Activated CD4-positive, CD25-positive, alpha-beta regulatory T cell treated with anti-CD3 and anti-CD28 coated beads, Interleukin-2, amount 50 U/mL, for 72 hours (primary cell): ENCODE measurements at places on chromosomes 7 and 10.

- DNase-seq: no peak
Measured at GRCh38 chr10:106866244-106866845, 298.2 kb downstream of the SORCS1 start.

- DNase-seq: no peak
Measured at GRCh38 chr7:33873518-33873917, 31.8 kb upstream of the BMPER start.

DNA sequence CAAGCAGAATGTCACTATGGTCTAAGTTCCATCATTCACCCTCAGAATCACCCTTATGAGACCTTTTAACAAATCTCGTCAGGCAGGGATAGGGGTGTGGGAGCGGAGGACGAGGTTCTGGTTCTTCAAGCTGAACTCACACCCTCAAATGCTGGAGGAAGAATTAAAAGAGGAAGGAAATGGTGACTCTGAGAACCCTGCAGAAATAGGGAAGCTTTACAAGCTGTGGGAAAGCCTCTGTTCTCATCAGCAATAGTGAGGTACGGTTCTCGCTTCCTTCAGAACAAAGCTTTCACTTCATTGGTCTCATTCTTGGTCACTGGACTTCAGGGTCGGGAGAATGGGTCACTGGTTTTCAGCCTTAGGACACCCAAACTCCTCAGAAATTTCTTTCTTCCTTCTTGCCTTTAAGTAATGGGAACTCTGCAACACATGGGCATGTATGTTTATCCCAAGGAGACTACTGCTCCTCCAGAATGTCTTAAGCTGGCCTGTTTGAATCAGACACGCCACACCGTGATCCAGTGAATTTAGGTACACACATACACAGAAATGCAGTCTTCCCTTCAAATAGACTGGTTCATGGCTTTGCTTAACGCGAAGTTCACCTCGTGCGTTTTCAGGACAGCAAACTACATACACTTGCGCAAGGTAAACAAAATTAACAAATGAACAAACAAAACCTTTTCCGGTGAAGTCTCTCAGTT is 226.0 kb downstream of the SFMBT2 start:
- DNase-seq: no peak

GRCh38 chr7:19369806-19370205 is 224.6 kb upstream of the FERD3L start:
- no peak for DNase-seq

GRCh38 chr10:1468811-1469210 is 268.5 kb downstream of the ADARB2 start:
- no peak for DNase-seq

DNA sequence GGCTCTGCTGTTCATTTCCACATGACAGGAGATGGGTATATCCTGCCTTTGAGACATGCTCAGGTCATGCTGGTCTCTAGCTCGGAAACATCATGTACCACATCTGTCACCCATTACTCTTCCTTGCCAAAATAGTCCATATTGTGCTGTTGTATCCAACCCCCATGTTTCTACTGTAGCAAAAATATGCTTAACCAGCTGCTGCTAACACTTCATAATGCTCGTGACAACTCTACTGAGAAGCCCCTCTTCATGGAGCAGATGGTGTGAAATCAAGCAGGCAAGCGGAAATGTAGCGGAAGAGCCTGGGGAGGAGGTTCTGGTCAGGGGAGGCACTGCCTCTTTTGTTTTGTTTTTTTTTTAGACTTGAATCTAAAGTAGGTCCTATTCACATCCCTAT is 82.9 kb downstream of the NPY start:
- no peak for DNase-seq

- no peak for DNase-seq
Measured at GRCh38 chr7:78350391-78350790, 551.8 kb downstream of the PHTF2 start.

GRCh38 chr7:106486331-106486730 is 174.6 kb downstream of the CCDC71L start:
- DNase-seq: no peak

DNA sequence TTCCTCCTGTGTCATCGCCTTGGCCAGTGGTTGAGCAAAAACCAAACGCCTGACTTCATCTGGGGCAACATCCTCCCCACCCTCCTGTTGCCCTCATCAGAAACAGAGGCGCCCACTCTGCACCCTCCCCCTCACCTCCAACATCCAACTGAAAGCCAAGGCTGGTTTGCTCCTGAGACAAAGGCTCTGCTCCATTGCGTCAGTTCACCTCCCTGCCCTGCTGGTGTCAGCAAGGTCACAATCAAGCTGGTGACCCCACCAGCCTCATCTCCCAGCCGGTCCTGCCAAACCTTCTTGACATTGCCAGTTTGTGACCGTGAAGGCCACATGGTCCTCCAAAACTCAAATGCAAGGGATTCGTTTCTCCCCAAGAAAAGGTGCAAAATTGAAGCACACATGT is 131.7 kb upstream of the ADAM12 start:
- no peak for DNase-seq

DNA sequence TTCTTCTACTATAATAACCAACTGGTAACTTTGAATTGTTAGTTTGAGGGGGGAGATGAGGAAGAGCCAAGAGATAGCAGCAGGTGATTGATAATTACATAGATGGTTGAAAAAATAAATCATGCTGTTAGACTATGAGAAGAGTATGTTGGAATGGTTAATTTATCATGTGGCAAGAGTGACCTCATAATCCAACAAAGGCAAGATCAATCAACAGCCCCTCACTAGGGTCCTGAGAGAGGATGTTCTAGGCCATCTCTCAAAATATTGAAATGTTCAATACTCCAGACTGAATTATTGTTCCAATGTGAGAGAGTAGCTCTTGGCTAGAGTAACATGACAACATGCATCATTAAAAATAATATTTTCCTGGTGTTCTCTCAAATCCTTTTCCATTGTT is 67.9 kb downstream of the ADD3 start:
- no peak for DNase-seq

- no peak for DNase-seq
Measured at GRCh38 chr7:134752006-134752760, 27.3 kb upstream of the CALD1 start.

DNA sequence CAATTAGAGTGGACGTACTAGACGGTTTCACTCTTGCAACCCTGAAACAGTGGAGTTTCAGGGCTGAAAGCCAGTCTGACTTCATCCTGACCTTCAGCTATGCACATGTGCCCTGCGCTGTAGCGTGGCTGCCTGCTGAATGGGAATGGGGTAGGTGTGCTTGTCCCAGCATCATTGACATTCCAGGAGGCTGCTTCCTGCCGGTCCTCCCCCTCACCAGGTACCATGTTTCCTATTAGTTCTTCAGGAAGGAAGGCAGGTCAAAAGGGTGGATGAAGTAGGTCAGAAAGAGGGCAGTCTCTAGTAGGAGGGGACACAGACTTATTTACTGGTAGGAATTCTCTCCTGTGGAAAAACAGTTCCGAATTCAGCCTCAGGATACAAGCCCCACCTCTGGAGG is 551.8 kb upstream of the GALNT17 start:
- no peak for DNase-seq

GRCh38 chr7:39621784-39622411 is 1.5 kb upstream of the RALA start:
- DNase-seq: no peak

DNA sequence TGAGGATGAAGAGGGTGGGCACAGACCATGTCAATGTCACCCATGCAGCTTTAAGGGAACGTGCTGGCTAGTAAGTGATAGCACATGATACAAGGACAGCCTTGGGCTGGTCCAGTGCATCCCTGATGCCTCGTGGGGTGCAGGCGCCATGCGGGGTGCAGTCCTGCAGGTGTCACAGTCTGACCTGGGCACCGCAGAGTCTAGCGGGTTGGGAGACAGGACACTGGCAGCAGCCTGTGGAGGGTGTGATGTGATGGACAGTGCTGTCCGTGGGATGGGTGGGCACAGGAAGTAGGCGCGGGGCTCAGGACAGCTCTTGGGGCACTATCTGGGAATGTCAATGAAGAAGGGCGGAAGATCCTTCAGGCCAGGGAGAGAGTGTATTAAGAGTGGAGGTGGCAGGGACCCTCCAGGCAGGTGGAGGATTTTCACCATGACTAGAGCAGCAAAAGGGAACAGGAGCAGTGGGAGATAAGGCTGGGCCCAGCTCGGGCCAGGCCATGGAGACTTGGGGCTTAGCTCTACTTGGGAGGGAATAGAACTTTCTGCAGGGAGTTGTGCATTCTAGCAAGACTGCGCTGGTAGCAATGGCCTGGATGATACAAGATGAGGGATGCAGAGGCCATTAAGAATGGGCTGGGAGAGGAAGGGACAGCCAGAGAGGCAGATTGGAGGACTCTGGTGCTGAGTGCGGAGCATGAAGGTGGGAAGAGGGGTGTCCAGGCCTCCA is 122.5 kb downstream of the PTPN20 start:
- DNase-seq: no peak

GRCh38 chr10:6314620-6315205 is 112.0 kb downstream of the PFKFB3 start:
- no peak for DNase-seq

DNA sequence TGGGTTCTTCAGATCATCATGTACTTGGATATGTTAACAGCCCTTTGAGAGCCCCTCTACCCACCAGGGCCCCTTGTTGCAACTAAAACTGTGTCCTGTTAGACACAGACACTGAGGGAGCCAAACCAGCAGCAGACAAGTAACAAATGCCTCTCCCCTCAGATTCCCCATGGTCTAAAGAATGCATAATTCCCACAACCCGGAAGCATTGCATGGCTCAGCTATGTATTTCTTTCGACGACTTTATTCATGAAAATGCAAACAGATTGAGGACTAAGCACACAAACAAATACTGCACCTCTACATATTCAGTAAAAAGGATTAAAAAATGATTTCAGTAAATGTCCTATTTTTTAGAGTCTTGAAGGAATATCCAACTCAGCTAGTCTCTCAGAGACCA is 70.1 kb upstream of the HECW1 start:
- DNase-seq: no peak

DNA sequence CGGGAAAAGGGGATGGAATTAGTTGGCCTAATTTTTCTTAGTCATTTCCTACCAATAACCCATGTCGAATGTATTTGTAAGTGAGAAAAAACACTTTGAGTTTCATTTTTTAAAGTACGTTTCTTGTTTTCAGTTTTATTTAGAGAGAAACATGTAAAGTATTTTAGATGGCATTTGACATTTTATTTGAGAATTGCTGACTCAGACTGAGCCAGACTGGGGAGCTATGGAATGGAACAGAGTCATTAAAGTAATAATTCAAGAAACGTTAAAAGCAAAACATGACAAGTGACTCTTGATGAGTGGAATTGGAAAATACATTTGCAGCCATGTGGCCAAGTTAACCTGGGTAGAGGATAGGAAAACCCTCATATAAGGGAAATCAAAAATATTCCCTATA is 286.1 kb upstream of the NPSR1 start:
- DNase-seq: no peak

DNA sequence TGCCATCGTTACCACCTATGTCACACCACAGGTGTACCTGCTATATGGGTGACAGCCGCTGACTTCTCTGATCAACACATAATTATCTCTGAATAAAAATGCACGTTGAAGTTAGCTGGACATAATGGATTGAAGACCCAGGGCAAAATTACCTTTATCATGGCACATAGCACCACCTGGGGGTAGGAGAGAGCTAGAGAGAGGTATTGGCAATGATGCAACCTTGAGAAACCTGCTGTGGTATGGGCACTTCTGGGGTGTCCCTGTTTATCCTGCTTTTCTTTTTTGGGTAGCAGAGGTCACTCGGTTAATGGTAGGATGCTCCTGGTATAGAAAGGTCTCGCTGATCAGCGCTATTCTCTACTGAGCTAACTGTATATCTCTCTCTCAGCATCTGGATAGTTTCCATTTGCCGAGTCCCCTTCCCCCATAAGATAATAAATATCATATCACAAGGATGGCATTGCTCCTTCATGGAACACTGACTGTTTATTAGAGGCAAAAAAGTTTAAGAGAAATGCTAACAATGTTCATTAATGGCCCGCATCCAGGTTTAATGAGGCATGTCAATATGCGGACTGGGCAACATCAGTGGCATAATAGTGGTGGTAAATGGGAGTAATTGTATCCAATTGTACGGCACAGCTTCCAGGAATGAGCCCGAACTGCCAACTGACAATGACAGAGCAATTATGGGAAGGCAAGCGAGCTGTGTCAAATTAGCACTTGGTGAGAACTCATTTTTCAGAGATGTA is 323.1 kb downstream of the TFEC start:
- no peak for DNase-seq

GRCh38 chr10:60296073-60296472 is 93.6 kb downstream of the ANK3 start:
- no peak for DNase-seq

DNA sequence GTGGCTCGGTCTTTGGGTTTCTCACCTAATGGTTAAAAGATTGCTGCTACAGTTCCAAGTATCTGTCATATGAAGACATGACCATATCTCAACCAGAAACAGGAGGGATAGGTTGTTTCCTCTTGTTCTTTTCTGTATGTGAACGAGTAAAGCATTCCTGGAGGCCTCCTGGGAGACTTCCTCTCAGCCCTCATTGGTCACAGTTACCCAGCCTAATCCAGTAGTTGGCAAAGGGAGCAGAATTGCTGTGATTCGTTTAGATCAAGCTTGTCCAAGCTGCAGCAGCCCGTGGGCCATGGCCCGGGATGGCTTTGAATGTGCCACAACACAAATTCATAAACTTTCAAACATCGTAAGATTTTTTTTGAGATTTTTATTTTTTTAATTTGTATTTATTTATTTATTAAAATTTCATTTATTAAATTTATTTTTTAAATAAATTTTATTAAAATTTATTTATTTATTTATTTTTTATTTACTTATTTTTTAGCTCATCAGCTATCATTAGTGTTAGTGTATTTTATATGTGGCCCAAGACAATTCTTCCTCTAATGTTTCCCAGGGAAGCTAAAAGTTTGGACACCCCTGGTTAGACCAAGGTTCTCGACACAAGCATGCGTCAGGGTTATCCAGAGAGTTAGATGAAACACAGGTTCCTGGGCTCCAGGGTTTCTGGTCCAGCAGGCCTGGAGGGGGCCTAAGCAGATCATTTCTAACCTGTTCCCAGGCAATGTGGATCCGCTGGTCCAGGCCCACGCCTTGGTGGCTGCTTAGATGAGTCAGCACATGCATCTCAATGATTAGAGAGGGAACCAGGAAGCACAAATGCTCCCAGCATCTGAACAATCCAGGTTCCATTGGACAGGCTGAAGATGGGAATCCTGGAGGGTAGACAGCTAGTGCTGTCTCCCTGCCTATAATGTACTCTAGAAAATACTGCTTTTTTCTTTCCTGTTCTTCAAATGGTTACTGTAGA is 25.6 kb downstream of the CDC123 start:
- DNase-seq: no peak

- no peak for DNase-seq
Measured at GRCh38 chr10:117736655-117737054, 194.1 kb downstream of the EMX2 start.

DNA sequence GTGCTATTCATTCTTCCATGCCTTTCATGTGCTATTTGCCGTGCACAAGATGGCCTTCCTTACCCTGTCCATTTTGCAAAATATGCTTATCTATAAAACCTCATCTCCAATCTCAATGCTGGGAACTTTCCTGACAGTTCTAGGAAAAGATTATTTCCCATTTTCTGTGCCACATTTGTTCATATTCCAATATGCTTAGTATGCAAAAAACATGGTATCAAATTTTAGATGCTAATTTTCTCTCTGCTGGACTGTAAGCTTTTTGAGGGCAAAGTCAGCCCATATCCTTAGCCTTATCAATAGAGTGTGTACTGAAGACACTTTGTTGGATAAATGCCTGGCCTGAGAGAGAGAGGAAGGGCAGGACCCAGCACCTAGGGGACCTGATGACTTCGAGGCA is 39.4 kb downstream of the MGAM2 start:
- DNase-seq: no peak
